ENCODE measurements at places on chromosomes 6 and 20.

DNA sequence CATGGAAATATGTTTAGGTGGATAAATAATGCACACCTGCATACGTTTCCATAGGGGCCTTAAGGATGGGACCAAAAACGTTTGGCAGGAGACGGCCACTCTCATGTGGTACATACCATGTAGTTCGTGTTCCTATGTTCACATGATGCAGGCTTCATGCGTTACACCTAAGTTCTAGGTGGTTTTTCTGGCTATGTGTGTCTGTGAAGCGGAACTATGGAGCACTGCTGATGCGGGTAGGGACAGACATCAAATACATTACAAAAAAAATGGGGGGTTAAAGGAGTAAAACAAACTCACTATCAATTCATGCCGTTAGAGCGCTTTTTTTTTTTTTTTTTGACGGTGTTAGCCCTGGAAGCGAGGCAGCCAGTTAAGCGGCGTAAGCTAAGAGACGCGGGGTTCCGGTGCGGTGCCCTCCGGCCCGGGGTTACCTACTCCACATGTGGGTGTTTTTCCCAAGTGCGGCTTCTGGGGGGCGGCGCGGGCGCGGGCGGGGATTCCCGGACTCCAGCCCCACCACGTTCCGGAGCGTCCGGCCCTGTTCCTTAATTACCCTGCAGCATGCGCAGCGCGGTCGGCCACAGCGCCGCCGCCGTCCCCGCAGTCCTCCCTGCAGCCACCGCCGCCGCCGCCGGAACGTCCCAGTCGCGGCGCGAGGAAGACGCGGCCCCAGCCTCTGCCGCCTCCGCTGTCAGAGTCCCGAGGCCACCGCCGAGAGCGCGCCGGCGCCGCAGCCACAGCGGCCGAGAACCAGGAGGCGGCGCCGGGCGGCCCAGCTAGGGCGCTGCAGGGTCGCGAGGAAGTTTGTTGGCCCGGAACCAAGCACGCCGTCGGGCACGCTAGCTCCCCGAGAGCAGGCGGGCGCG is 648 bp downstream of the COL19A1 start:
- no peak for DNase-seq

- no peak for DNase-seq
Observed at GRCh38 chr20:63831646-63831992, 555 bp upstream of the ZBTB46 start.

GRCh38 chr20:43717616-43717995 is 9.2 kb downstream of the GTSF1L start:
- DNase-seq, result no peak

DNA sequence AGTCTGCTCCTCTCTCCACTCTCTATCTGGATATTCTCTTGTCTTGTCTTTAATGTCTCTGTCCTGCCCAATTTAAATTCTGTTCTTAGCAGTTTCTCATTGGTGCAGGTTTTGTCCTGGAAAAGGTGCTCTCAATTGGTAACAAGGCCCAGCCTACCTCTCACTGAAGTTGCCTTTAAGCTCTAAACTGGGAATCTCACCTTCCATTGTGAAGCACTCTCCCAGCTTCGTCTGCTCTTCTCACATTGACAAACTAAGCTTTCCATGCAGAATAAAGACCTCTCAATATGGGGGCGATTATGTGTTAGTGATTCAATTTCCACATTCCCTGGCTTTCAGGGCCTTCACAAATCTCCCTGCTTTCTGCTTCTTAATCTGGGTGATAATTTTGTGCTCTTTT is 1712.2 kb downstream of the GRIK2 start:
- DNase-seq, result no peak

- DNase-seq, result no peak
Observed at GRCh38 chr20:36008461-36009035, 40.2 kb downstream of the CNBD2 start.

DNA sequence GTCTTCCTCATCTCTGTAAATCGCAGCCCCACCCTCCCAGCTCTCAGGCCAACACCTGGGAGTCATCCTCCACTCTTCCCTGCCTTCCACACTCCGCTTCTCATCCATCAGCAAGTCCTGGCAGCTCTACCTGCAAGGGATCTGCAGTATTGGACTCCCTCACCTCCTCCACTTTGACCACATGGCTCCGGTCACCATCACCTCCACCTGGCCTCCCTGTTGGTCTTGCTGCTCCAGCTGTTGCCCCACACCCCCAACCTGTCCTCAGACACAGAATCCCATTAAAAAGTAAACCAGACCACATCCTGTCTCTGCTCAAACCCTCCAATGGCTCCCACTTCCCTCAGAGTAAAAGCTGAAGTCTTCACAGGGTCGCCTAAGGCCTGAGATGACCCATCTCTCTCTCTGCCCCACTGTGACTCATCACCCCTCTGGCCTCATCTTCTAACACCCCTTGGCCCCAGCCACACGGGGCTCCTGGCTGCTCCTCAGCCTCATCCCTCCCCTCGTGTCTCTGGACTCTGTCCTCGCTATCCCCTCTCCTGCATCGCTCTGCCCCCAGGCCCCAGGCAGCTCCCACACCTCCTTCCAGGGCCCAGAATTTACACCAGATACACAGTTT is 185.1 kb upstream of the SULF2 start:
- no peak for DNase-seq

DNA sequence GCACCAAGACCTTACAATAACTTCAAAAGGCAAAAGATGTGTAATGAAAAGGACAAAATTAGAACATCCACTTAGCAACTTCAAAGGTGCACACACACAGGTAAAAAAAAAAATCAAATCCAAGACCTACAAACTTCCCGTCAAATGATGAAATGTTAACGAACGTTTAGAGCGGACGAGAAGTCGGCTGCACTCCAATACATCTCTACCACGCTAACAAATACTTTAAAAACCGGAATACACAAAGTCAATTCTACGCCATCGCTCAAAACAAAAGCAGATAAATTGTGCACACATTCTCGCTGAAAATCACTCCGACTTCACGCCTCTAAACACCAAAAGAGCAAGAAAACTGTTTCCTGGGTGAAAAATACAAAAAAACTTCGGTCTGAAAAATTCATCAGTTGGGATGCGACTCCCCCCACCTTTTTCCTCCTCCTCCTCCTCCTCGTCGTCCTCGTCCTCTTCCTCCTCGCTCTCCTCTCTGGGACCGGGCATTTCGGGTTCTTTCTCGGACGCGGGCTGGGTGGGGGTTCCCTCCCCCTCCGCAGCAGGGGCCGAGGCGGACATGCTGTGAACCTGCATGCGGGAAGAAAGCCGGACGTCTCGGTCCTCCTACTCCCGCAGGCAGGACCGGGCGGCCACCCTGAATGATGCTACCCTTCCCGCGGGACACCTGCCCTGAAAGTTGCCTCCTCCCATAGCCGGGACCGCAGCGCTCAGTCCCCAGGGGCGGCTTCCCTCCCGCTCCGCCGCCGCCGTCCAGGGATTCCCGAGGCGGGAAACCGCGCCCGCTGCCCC is 712 bp downstream of the DEK start:
- no peak for DNase-seq

- no peak for DNase-seq
Observed at GRCh38 chr6:147238906-147239305, 34.7 kb downstream of the STXBP5 start.

- DNase-seq, result no peak
Observed at GRCh38 chr6:42610416-42610815, 46.6 kb downstream of the UBR2 start.

DNA sequence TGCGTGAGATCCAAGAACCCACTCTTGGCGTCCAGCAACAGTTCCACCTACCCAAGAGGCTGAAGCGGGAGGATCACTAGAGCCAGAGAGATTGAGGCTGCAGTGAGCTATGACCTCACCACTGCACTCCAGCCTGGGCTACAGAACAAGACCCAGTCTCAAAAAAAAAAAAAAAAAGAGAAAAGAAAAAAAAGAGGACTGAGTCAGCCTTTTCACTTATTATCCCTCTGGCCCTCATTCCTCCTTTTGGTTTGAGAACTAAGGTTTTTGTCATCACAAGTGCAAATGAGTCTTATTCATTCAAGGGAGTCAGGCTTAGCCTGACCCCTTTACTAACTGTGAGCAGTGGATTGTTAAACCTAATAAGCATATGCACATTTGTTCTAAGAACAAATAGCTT is 37.9 kb upstream of the JARID2 start:
- no peak for DNase-seq

DNA sequence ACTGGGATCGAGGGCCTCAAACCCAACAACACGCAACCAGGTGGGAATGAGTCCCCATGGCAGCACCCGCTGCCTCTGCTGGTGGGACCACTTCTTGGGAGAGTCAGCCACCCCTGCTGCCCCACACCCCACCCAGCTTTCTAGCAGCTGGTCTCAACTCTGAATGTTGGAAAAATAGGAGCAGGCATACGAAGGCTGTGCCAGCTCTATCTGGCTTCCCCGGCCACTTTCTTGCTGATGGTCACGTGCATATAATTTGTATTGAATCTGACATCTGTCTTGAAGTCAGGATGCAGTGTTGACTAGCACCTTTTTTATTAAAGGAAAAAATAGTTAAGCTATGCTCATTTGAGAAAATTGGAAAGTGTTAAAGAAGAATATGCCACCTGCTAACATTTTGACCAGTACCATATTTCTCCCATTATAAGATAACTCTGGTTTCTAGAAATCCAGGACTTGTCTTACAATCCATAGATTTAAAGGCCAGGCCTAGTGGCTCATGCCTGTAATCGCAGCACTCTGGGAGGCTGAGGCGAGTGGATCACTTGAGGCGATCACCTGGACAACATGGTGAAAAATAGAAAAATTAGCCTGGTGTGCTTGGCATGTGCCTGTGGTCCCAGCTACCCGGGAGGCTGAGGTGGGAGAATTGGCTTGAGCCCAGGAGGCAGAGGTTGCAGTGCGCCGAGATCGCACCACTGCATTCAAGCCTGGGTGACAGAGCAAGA is 26.9 kb upstream of the MAPRE1 start:
- no peak for DNase-seq

- DNase-seq, result no peak
Observed at GRCh38 chr20:57498425-57499400, 26.2 kb downstream of the CTCFL start.

- DNase-seq, result no peak
Observed at GRCh38 chr20:58669287-58670006, 18.4 kb downstream of the STX16 start.

GRCh38 chr6:144617708-144618107 is 332.6 kb downstream of the UTRN start:
- DNase-seq, result no peak

DNA sequence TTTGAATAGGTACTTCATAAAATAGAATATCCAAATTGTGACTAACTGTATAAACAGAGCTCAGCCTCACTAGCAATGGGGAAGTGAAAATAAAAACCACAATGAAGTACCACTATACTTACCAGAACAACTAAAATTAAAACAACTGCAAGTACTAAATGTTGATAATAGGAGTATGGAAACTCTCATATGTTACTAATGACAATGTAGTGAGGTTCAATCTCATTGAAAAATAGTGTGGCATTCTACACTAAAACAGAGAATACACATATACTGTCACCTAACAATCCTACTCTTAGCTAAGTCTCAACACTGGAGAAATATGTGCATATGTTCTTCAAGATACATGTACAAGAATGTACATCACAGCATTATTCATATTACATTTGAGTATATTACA is 132.0 kb upstream of the CARMIL1 start:
- peak; percentile 52 for DNase-seq

DNA sequence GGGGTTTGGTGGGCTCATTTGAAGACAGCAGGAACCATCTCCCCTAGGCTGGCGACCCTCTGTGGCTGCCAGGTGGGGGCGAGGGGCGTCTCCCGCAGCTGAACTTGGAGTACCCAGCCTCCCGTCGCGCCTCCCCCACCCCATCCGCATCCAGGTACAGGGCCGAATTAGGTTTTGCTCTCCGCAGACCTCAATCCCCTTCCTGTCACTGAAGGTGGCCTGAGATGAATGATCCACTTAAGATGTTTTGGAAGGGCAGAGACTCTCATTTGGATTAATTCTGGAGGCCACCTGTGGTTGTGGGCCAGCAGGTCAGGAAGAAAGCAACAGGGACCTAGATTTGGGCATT is 493 bp downstream of the CD83 start:
- no peak for DNase-seq

DNA sequence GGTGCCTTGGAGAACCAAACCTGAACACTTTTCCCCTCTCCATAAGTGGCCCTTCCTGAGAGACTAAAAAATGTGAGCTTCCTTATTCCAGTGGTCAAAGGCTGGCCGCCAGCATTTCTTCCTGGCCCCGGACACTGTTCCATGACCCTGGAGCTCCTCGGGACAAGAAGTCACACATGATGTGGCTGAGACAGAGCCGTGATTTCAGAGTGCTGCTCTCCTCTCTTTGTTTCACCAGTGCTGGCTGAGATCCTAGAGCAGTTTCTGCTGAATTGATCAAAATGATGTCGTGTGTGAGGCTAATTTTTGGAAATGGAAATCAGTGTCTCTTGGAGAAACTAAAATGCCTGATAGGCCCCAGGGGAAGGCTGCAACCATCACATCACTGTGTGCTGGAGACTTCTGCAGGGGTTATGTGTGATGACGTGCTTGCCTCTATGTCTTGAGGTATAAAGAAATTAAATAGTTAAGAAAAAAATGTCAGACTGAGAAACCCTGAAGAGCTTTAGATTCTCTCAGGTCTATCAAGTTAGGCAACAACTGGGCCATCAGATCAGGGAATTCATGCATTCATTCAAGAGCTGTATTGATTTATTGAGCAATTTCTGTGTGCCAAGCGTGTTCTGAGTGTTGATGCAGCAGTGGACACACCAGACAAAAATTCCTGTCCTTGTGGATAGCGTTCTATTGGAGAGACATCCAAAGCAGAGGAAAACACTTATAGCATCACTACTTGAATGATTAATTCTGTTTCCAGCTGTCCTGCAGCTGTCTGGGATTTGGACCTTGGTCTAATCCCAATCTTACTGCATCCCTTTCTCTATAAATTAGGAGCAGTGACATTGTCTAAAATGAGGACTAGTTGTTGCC is 72.7 kb upstream of the CCN6 start:
- no peak for DNase-seq

- no peak for DNase-seq
Observed at GRCh38 chr6:68226460-68226859, 408.6 kb upstream of the ADGRB3 start.

DNA sequence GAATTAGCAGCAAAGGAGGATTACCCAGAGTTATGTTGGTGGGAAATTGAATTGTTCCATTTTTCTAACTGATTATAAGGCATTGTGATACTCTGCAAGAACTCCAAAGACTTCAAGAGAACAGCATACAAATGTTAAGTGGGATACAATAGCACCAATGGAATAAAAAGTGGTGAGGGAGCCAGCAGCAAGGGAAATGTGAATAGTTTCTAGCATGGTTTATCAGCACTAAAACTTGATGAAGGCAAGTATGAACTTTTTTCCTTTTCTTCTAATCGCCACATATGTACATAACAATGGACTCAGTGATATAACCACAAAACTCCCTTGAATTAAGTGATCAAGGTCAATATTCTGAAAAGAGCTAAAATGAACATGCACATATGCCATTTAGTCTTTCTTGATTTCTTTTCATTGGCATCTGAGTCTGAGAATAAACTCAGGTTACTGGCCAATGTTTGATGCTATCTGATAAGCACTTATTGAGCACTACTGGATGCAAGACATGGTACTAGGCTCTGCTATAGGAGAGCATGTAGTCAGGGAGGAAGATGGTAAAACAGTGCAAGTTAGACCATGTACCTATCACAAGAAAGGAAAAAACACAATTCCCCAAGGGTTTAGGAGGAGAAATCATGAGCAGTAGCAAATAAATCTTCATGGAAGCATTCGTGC is 36.6 kb upstream of the NOX3 start:
- DNase-seq, result no peak
